IPS DF 6.9 (cell line): ENCODE measurements at places on chromosomes 1 and 21.
A peak's percentile ranks its signal among the peaks of the same experiment; 100 is the strongest.

GRCh38 chr1:201295346-201295745 is 12.0 kb downstream of the PKP1 start:
- no peak for DNase-seq

GRCh38 chr1:119053917-119054316 is 65.8 kb upstream of the TBX15 start:
- DNase-seq: no peak

GRCh38 chr1:16082283-16083038 is 9.0 kb upstream of the FAM131C start:
- peak; percentile 76 for DNase-seq

- no peak for DNase-seq
Measured at GRCh38 chr21:39121600-39122355, 61.5 kb downstream of the PSMG1 start.
